ENCODE measurements at places on chromosomes 1 and 21.

- DNase-seq = no peak
Observed at GRCh38 chr1:32703479-32704291, 1.1 kb upstream of the SYNC start.

DNA sequence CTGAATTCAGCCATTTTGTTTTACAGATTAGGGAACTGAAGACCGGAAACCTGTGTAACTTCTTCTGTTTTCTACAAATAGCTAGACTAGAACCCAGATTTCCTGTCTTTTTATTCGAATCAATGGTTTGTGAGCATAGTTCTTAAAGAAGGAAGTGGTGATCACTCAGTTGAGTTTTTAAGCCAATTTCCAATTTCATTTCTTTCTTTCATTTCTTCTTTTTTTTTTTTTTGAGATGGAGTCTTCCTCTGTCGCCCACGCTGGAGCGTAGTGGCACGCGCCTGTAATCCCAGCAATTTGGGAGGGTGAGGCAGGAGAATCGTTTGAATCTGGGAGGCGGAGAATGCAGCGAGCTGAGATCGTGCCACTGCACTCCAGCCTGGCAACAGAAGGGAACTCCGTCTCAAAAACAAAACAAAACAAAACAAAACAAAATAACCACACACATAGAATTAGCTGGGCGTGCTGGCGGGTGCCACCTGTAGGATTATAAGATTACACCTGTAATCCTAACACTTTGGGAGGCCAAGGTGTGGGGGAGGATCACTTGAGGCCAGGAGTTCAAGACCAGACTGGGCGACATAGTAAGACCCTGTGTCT, 3.0 kb upstream of the MDM4 start:
- DNase-seq = no peak

DNA sequence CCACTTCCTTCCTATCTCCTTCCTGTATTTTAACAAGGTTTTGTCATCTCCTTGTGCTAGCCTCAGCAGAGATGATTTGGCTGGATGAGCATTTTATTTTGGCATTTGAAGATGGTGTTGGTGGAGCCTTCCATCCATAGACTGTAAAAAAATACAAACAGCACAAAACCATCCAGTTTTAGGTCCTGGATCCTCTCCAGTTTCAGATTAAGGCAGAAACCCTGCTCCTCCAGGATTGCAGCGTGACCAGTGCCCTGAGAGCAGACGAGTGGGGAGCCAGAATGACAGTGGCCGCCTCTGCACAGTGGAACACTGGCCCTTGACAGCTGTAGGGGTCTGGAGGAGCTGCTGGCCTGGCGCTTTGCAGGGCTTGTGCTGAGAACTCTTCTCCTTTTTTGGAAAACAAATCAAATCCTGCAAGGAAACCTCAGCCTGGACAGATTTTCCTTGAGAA, 72.2 kb upstream of the GADD45A start:
- DNase-seq = no peak

GRCh38 chr1:152621993-152622392, 910 bp downstream of the LCE3A start:
- no peak for DNase-seq

- no peak for DNase-seq
Observed at GRCh38 chr21:21051109-21052055, 53.2 kb downstream of the NCAM2 start.

DNA sequence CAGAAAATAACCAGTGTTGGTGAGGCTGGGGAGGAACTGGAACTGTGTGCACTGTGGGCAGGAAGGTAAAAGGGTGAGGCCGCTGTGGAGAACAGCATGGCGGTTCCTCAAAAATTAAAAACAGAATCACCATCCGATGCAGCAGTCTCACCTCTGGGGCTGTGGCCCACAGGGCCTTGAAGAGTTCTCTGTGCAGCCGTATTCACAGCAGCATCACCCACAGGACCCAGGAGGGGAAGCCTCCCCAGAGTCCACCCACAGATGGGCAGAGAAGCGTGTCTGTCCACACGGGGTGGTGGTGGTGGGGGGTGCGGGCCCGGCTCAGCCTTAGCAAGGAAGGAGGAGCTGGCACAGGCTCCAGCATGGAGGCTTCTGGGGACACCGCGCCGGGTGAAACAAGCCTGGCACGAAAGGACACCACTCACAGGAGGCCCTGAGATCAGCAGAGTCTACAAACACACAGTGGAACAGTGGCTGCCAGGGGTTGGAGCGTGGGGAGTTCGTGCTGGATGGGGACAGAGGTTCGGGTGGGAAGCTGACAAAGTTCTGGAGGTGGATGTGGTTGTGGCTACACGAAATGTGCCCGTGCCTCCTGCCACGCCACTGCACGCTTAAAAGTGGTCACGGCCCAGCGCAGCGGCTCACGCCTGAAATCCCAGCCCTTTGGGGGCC, 11.5 kb downstream of the MORN1 start:
- no peak for DNase-seq

DNA sequence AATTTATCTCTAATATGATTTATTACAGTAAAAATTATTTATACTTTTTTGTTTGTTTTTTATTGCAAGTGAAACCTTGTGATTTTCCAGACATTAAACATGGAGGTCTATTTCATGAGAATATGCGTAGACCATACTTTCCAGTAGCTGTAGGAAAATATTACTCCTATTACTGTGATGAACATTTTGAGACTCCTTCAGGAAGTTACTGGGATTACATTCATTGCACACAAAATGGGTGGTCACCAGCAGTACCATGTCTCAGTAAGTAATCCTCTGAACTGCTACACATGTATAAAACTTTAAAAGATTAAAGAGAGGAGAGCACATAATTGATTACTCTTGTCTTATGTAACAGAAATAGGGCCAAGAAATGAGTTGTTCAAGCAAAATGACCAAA, 4.5 kb downstream of the CFHR3 start:
- DNase-seq = no peak

DNA sequence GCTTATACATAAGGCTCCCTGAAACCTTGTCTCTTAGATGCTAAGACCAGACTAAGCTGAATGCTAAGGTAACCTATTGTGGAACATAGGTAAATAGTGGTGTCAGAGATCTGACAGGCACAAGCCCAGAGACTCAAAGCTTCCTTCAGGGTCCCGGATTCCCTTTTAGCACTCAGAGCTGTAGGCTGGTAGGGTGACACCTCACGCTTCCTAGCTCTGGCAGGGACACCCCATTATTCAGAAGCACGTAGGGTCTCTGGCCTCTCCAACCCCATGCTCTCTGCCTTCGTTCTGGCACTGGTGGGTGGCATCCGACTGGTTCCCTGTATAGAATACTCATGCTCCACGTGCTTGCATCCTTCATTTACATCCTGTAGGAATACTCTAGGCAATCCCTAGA, 68.4 kb downstream of the CD34 start:
- no peak for DNase-seq

GRCh38 chr1:87130438-87130837, 198.2 kb upstream of the LMO4 start:
- DNase-seq = no peak

DNA sequence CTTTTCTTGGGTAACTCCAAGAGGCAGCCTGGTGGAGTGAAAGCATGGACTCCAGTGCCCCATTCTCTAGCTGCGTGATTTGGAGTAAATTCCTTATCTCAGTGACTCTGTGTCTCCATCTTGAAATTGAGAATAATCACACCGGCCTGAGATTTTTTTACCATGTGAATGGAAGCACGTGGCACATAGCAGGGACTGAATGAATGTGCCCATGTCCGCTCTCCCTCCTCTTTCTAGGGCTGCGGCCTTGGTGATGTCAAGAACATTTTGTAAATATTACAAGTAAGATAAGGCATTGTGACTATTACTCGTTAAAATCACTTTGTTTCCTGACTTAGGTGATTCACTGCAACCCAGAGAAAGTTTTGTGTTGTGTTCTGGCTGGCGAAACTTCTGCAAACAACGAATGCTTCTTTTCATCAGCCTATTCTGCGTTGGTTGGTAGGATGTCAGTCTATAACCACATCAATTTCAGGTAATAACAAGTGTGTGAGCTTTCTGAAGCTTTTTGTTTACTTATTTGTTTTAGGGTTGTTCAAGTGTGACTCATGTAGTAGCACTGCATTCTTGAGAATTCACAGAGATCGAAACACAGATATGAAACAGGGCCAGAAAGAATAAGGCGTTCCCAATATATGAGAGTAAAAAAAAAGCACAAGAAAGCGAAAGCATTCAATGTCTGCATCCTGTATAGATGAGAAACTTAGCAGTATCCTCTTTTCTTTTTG, 135.7 kb upstream of the SLC45A1 start:
- peak; percentile 72 for DNase-seq

DNA sequence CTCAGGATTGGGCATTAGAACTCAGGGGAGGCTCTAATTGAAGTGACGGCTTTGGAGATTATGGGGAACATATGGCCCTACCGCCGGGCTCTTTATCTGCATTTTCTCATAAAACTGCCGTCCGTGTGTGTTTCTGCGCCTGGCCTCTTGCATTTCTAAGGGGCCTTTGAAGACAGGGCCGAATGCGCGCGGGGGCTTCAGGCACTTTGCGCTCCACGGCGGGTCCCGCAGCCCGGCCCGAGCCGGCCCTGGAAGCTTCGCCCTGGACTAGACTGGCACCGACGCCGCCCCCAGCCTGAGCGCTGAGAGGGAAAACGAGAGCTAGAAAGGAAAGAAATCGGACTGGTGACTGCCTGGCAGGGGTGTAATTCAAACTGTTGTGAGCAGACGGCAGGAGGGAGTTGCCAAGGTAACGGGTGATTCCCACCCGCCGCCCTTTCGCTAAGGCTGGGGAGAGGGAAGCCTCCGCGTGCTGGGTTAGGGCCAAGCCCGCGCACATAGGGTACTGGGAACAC, 120.7 kb downstream of the LMX1A start:
- DNase-seq = no peak

DNA sequence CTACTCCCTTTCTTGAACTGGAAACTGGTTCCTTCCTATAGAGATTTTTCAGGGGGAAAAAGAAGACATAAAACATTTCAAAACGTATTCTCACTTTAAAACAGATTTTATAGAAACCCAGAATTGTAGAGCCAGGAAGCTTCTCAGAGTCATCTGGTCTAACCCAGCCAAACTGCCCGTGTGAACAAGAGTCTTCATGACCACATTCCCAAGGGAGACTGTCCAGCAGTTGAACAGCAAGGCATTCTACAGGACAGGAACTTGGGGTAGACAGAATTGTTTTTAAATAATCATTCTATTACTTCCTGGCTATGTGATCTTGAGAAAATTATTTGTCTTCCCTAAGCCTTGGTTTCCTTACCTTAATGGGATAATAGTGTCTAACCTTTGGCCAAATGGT, 163.5 kb upstream of the IVNS1ABP start:
- DNase-seq = no peak

GRCh38 chr1:156895927-156896326, 2.4 kb downstream of the PEAR1 start:
- no peak for DNase-seq

- DNase-seq = peak; percentile 15
Observed at GRCh38 chr1:206583707-206584648, 28.3 kb downstream of the EIF2D start.

DNA sequence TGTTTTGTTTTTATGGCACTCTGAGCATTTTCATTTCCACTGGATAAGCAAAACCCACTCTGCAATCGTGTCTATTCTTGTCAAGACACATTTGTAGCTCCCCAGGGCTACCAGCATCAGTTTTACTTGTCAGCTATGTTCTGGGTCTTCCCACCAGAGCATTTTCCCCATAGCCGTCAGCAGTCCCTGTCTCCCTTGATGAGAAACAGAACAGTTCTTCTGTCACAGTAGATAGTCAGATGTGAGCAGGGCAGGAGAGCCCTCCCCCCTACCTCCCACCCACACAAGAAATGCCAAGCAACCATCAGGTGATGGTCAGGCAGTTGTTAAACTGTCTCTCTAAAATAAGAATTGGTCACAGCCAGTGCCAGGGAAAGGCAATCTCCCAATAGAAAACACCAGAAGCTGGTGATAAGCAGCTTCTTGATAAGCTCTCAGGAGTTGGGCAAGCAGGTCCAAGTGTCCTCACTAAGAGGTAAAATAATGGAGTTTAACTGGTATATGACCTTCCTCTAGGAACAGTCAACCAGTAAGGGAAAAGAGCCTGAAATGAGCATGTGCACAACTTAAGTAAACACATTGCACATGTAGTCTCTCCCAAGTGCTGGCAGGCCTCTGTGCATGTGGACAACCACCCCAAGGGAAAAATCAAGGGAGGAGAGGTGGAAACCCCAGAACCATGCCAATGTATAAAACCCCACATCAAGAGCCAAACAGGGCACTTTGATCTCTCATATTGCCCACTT, 208.2 kb downstream of the S1PR1 start:
- DNase-seq = no peak

- no peak for DNase-seq
Observed at GRCh38 chr1:215507119-215507518, 60.0 kb upstream of the KCTD3 start.

GRCh38 chr21:42388740-42389448, 7.0 kb downstream of the TMPRSS3 start:
- no peak for DNase-seq

GRCh38 chr1:31013187-31013864, 52.2 kb downstream of the PUM1 start:
- DNase-seq = no peak

GRCh38 chr1:181485287-181486097, 2.2 kb downstream of the CACNA1E start:
- no peak for DNase-seq

DNA sequence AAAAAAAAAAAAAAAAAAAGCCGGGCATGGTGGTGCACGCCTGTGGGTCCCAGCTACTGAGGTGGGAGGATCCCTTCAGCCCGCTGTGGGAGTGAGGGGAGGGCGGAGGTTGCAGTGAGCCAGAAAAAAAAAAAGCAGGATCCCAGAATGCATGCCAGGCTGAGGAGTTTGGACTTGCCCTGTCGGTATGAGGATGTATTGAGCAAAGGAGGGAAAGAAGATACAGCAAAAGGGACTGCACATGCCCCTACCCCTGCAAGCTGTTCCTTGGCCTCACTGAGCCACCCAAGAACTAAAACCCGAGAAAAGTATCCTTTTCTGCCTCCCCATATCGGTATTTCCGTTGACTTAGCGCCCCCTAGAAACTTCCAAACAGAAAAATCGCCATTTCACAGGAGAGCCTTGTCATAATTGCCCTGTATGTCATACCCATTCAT, 1.3 kb upstream of the GPATCH4 start:
- peak; percentile 7 for DNase-seq

GRCh38 chr1:43509007-43509739, 21.5 kb upstream of the PTPRF start:
- no peak for DNase-seq

All from SW 1271 (cell line).